ENCODE measurements at places on chromosomes 5 and 9.

DNA sequence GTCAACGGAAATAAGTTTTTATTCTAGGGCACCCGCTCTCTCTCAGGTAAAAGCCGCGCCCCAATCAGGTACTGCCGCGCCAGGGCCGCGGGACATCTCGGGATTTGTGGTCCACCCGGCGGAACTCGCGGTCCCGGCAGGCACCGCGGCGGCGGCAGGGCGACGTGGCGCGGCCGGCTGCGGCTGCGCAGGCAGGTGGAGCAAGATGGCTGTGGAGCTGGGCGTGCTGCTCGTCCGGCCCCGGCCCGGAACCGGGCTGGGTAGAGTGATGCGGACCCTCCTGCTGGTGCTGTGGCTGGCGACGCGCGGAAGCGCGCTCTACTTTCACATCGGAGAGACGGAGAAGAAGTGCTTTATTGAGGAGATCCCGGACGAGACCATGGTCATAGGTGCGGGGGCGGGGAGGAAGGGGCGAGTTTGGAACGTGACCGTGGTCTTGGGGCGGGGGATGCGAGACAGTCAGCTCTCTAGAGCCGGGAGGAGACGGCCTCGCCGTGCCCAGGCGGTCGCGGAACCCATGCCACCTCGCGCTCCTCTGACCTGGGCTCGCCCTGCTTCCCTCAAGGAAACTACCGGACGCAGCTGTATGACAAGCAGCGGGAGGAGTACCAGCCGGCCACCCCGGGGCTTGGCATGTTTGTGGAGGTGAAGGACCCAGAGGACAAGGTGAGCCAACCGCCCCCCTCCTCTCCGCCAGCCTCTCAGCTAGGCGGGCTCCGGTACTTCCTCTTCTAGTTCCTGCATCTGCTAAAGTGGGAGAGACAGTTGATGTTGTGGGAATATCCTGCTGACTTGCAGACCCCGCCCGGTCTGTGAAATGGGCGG lies at the start of gene TMED9:
Gene TMED9 (plus strand): TSS at position 194 of the 825 bp plus-strand sequence. CDS start 12 bp downstream, at position 206.
- DNase-seq = peak; percentile 81

DNA sequence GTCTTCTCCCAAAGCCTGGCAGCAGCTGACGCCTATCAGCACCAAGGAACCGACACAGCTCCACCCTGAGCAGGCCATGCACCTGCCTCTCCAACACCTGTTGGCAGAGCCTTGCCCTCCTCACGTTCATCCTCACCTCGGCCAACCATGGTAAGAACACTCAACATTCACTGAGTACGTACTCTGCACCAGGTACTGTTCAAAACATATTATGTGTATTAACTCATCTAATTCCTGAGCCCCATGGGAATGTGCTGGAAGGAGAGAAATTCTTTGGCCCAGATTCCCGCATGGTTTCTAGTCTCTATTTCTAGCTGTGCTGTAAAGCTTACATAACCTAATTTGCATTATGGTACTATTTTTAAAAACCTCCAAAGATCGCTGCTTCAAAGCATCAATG lies 86.1 kb downstream of the GPR21 start:
- peak; percentile 32 for DNase-seq

DNA sequence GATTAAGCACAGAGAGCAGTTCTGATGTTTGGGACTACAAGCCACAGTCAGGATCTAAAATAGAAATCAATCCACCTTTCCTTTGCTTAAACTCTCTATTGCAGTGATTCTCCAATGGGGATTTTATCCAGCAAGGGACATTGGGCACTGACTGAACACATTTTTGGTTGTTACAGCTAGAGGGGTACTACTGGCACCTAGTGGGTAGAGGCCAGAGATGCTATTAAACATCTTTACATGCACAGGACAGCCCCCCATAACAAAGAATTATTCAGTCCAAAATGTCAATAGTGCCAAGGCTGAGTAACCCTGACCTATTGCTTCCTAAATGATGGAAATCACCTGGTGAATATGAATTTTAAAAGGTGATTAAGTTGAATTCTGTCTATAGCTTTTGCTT lies 12.0 kb downstream of the ZNF622 start:
- no peak for DNase-seq

DNA sequence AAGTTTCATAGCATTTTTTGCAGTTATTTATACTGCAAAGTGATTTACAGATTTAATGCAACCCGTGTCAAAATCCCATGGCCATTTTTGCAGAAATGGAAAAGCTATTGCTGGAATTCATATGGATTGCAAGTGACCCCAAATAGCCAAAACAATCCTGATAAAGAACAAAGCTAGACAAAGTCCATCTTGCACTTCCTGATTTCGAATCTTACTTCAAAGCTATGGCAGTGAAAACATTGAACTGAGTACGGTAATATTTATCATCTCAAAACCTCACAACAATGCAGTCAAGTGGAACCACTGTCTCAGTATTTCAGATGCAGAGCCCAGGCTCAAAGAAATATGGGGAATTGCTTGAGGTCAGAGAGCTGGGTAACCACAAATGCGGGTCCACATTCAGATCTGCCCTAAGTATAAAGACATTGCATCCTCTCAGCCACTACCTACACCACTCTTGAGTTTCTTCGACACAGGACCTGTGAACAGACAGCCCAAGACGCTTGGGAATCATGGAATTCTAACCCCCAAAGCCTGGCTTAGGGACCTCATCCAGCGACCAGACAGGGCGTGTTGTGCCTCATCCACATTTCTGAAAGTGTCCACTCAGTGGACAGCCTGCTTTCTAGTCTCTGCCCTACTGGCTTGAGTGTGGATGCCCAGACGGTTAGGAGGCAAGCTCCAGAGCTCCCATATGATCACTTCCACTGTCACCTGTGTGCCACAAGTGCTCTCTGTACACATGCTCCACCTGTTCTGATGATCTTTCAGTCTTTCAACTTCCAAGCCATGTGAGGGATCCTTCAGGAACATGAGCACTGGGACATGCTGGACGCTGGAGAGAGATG lies 39.3 kb upstream of the KCNIP1 start:
- DNase-seq = no peak

- no peak for DNase-seq
Observed at GRCh38 chr5:111618623-111619271, 106.4 kb upstream of the STARD4 start.

DNA sequence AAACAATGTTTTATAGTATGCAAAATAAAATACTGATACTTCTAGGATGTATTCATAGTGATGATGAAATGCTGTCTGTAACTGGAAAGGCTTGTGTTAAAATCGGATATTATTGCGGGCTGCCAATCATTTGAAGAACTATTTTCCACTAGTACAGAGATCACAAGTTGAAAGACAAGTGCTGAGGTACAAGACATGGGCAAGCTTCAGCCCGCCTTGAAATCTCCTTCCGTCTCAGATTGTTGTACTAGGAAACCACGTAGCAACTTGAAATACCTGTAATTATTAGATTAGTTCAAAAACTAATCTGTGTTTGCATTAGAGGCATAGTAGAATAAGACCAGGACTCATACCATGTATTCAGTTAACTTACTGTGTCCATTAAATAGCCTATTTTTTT lies 218.2 kb downstream of the ARHGEF28 start:
- DNase-seq = no peak

DNA sequence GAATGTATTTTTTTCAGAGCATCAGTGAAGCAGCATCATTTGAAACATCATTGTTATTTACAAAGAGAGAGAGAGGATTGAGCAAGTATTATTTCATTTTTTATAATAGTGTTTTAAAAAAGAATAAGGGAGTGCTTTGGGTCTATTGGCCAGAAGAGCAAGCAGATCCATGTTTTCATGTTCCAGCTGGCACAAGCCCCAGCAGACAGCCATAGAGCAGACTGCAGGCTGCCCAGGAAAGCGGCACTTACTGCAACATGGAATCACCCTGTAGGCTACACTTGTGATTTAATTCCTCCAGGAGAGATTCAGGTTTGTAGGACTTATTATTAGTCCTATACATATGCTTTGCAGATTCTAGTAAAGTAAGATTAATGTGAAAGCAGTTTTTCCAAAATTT lies 407.0 kb upstream of the GRAMD2B start:
- no peak for DNase-seq

DNA sequence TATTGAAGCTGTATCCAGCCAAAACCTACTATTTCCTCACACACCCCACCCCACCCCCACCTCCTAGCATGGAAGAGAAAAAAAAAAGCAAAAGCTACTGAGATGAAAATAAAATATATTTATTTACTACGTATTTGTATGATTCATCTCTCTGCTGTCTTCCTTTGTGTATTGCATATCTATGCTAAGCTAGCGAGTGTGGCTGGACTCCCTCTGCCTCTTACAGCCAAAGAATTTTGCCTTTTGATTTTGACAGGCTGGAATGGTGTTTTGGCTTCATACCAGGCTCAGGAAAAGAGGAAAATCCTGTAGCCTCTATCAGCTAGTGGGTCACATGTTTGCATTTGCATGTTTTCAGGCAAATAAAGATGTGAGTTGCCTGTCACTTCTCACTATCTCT lies 2.2 kb downstream of the ABLIM3 start:
- no peak for DNase-seq

DNA sequence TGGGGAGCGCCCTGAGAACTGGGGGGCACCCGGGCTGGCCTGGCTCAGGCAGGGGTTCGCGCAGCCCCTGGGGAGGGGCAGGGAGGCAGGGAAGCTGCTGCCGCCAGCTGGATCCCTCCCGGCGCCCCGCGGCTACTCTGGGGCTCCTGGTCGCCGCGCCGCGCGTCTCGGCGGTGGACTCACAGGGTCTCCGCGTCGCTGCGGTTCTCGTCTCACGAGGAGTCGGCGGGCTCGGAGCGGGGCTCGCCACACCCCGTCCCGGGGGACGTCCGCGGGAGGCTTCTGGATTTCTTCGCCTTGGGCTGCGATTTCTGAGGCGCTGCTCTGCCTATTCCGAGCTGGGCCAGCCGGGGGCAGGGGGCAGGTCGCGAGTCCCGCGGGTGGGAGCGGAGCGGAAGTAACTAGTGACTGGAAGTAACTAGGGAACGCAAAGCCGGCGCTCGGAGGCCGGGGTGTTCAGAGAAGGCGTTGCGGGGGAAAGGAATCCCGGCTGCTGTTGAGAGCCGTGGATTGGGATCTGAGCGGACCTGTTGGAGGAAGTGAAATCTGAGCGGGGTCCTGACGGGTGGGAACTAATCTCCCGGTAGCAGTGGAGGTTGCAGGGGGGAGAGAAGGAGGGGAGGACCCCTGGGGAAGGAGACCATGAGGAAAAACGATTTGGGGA lies 511 bp downstream of the CYSTM1 start:
- DNase-seq = no peak

- DNase-seq = no peak
Observed at GRCh38 chr5:131983244-131983771, 28.1 kb downstream of the ACSL6 start.

DNA sequence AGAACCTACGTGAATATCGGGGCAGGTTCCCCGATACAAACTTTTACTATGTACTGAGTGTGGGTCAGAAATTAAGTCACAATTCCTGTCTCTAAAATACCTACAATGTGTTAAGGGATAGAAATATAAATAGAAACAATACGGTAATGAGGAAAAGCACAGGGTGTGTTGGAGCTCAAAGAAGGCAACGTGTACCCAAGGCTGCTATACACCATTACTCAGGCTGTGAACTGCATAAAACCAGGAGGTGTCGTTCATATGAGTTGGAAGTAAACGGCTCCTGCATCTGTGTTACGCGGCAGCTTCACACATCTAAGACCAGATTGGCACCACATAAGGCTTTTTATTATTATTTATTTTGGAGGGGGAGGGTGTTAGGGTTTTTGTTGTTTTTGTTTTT lies 50.1 kb upstream of the TRPM3 start:
- DNase-seq = no peak

- no peak for DNase-seq
Observed at GRCh38 chr5:178280631-178281030, 48.0 kb upstream of the PHYKPL start.

GRCh38 chr5:34868791-34869190 lies 29.8 kb downstream of the TTC23L start:
- no peak for DNase-seq

GRCh38 chr9:68643901-68644809 lies 60.9 kb upstream of the PIP5K1B start:
- no peak for DNase-seq

GRCh38 chr9:128203707-128204551 lies 750 bp downstream of the DNM1 start:
- peak; percentile 64 for DNase-seq

GRCh38 chr9:77988630-77989029 lies 43.0 kb downstream of the GNAQ start:
- DNase-seq = no peak

- no peak for DNase-seq
Observed at GRCh38 chr5:43312076-43312661, 1.0 kb downstream of the HMGCS1 start.

- no peak for DNase-seq
Observed at GRCh38 chr9:34555002-34555348, 32.2 kb upstream of the ENHO start.

DNA sequence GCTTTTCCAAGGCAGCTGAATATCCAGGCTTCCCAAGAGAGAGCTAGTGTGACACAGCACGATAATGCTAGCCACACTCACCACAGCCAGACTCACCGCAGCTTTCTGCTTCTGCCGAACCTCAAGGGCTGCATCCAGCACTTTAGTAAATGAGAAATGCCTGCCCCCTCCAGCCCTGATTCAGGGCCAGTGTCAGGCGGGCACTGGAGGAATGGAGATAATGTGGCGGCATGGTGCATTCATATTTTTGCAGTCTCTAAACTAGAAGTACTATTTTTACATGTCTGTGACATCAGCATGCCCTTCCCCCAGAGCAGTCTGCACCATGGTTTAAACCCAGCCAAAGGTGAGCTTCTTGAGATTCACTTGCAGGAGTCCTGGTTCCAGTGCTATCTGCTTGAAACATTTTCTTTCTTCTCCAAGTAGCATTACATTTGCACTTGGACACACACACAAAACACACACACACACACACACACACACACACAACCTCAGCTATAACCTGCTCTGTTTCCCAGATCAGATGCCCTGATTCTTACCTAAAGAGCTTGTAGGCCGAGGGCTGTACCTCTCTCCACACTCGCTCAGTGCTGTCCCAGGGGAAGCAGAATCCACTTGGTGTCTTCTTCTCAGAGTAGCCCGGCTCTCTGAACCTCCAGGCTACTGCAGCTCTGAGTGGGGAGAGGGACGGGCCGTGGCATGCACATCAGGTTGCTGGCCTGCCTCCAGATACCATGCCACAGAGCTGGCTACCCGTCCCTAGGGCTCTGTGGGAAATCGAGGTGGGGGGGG lies at the start of gene FGF1:
Gene FGF1 (minus strand): TSS at position 673 of the 792 bp plus-strand sequence. CDS start 71,963 bp downstream, outside the sequence.
- DNase-seq = no peak

GRCh38 chr5:35876922-35877321 lies 20.2 kb downstream of the IL7R start:
- DNase-seq = no peak

- no peak for DNase-seq
Observed at GRCh38 chr5:172194985-172195774, 1.2 kb downstream of the EFCAB9 start.

DNA sequence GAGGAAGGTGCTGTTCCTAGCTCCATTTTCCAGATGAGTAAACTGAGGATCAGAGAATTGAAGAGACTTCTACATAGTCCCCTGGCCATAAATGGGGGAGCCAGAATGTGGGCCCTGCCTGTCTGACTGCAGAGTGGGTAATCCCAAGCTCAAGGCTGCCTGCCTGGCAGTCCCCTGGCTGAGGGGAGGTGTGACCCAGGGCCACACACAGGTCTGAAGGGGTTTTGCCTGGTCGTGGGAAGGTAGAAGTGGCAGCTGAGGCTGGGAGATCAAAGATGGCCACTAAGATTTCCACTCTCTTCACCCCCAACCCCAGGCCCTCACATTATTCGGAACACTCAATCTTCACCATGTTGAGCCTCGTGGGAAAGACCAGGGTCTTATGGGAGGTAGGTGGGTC lies 176.3 kb downstream of the MACROH2A1 start:
- DNase-seq = no peak

GRCh38 chr5:109849478-109850088 lies 159.9 kb downstream of the MAN2A1 start:
- DNase-seq = no peak

- DNase-seq = no peak
Observed at GRCh38 chr5:8720506-8720905, 825.4 kb downstream of the SEMA5A start.
